ENCODE measurements at places on chromosomes 1 and 21.

- no peak for DNase-seq
Observed at GRCh38 chr1:79295967-79296366, 289.4 kb upstream of the ADGRL4 start.

GRCh38 chr1:199690496-199690895, 337.0 kb upstream of the NR5A2 start:
- DNase-seq: no peak

DNA sequence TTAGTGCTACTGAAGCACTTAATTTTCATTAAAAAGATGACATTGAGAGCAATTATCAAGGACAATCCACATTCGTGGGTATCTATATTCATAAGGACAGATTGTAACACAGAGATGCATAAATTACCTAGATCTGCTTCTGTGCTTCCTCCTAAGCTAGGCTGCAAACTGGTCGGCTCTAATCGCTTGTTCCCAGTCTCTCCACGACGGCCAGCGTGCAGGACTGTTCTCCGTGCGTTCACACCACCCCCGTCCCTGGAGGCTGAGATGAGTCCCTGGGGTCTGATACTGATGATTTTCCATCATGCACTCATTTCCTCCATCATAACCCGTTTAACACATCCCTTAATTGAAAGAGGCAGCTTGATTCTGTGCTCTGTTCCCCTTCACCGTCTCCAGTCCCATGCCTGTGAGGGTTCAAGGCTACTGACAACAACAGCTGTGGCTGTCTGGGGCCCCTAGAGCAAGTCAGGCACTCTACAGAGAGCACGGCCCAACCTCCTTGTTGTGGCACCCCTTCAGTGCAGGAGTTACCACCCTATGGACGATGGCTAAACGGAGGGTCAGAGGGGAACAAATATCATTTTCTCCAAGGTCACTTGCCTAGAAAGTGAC, 469.6 kb downstream of the NPHP4 start:
- DNase-seq: no peak

DNA sequence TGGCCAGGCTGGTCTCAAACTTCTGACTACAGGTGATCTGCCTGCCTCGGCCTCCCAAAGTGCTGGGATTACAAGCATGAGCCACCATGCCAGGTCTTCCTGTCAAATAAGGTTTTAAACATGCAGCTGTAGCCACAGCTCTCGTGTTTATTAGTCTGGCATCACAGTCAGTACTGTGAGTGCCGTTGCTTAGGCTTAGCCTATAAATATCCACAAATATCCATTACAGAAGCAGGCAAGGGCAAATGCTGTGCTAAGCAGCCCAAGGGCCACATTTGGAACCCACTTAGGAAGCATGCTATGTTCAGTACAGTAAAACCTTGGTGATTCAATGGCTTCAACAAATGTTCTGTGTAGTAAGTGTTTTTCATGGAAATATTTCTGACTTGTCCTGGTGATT, 75.9 kb downstream of the KIF1B start:
- no peak for DNase-seq

DNA sequence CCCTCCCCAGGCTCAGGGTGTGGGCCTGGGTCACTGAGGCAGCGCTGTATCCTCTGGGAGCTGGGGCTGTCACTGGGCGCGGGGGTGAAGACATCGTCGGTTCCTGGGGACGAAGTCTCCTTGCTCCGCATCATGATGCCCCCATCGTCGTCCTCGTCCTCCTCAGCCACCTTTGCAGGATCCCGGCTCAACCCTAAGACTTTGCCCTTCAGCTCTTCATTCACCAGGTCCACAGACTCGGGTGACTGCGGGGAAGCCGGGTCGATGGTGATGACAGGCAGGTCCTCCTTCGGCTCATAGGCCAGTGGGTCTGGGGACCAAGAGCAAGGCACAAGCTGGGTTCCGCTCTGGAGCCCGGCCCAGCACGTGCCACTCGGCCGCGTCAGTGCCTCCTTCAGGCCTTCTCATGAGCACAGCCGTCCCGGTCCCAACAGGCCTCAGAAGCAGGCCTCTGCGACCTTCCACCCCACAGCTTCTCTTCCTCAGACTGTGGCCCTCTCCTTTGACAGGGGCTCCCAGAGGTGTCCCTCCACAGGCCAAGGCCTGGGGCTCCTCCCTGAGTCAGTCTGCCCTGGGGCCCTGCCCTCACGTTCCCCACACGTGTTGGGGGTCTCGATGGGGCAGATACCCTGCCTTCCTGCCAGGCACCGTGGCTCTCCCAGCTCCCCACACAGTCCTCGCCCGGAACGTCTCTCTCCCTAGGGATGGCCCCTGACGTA, 54.4 kb downstream of the SLC9A1 start:
- peak; percentile 71 for DNase-seq

DNA sequence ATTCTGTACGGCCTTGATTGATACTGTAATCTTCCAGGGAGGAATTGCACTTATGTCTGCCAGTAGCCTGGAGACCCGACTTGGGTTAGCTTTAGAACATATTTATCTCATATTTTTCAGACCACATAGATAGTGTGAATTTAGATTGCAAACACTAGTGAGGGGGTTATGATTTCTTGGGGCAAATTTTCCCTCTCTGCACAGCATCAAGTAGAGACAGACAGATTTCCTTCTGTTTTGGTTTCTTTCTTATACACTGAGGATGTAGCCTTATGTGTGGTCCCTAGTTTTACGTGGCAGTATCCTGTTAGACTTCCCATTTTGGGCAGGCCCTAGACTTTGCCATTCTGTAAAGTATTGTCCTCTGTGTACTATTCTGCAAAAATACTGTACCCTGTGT, 29.0 kb downstream of the SOAT1 start:
- DNase-seq: no peak

DNA sequence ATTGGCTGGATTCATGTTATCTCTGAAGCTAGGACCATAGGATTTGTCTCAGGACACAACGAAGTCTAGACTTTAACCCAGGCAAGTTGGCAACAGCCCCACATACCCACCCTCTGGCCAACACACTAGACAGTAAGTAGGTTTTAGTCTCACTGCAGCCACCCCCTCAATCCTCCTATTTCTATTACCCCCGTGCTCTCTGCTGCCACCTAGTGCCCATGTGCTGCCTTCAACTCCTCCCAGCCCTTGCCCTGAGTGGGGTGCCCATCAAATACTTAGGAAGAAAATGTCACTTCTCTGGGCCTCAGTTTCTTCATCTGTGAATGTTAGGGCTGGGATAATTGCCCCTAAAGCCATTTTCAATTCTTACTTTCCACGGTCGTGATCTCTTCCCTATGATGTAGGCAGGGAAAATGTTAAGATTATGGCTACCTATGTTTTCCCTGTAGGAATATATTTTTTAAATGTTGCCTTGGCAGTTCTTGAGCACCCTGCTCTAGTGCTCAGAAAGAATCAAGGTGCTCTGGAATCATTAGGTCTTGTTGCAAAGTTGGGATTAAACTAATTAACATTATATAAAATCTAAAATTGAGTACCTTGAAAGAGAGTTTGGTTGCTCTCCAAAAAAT, 213.0 kb downstream of the LMX1A start:
- DNase-seq: no peak

DNA sequence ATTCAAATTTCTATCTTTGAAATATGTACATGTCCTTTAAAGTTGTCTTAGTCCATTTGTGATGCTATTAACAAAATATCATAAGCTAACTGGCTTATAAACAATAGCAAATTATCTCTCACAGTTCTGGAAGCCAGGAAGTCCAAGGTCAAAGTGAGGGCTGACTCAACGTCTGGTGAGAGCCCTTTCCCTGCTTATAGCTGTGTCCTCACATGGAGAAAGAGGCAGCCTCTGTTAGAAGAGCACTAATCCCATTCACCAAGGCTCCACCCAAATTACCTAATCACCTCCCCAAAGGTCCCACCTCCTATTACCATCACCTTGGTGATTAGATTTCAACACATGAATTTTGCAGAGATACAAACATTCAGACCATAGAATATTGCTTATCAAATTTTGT, 450.1 kb upstream of the BEND5 start:
- no peak for DNase-seq

GRCh38 chr1:3641046-3641760, 8.7 kb downstream of the WRAP73 start:
- DNase-seq: no peak

GRCh38 chr1:53279296-53280200, 41.2 kb upstream of the MAGOH start:
- DNase-seq: no peak

- no peak for DNase-seq
Observed at GRCh38 chr1:2148691-2149090, 45.9 kb downstream of the FAAP20 start.

DNA sequence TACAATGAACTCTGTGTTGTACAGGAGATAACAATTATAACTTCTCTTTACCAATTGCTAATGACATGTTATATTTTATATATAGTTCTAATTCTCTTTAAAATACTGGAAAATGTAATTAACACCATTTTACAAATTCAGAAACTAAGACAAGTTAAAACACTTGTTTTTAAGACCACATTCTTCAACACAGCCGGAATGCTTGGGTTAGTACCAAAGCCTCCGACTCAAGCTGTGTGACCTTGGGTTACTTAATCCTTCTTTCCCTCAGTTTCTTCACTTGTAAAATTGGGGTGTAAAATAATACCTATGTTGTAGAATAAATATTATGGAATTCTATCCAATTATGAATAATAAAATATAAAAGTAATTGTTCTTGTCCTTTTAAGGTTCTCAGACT, 378.7 kb downstream of the USH2A start:
- no peak for DNase-seq
